ENCODE measurements at places on chromosomes 1 and 21.

- DNase-seq = no peak
These were observed 72.6 kb upstream of the TARDBP start for GRCh38 chr1:10939654-10940450.

GRCh38 chr1:15207829-15208429 is 39.1 kb upstream of the FHAD1 start:
- DNase-seq = no peak

DNA sequence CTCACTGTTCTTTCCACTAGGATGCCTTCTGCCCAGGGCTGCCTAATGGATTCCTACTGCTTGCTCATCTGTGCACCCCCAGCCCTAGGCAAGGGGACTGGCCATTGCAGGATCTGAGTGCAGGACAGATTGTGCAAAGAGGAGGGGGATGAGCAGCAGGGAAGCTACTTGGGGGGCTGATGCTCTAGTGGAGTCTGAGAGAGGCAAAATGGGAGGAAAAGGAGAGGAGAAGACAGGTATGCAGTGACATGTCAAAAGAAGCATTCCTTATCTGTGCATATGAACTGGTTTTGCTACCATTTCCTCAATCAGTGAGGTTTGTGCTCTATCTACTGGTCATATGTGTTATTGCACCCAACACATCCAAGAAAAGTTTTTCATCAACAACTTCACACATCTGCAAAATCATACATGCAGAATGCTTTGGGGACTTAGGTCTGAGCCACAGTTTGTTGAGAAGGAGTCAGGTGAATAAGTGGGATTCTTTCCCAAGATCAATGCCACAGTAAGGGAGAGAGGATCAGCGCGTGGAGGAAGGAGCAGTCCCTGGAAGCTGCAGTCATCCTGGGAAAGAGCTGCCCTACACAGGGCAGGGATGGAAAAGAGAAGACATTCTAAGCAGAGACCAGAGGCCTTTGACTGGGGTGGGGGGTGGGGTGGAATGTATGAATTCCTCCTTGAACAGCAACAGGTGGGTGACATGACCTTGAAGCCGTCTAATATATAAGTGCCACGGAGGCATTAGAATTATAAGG is 14.4 kb downstream of the SLC5A9 start:
- DNase-seq = no peak

- DNase-seq = no peak
These were observed 2.8 kb downstream of the NRIP1 start for GRCh38 chr21:15061747-15062605.

All from EL (cell line).